Neuronal stem cell (in vitro differentiated cells): ENCODE measurements at places on chromosomes 6 and 20.

DNA sequence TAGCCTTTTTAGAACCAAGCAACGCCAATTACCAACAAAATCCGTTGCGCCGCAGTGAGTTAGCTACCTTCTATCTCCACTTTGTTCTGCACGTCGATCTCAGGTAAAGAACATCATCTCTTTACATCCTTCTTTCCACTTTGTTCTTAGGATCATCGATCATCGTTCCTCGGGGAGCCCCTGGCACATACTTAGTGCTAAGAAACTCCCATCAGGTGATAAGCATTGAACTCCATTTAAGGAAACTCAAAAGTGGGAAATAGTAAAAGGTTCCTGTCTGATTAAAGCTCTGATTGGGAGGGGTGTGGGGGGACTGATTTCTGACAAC is 227.0 kb upstream of the PRSS16 start:
- no peak for DNase-seq
- no peaks in the 10 kb centered on the region for H3K4me1 ChIP-seq
- H3K36me3 ChIP-seq: no peaks in the 10 kb centered on the region

DNA sequence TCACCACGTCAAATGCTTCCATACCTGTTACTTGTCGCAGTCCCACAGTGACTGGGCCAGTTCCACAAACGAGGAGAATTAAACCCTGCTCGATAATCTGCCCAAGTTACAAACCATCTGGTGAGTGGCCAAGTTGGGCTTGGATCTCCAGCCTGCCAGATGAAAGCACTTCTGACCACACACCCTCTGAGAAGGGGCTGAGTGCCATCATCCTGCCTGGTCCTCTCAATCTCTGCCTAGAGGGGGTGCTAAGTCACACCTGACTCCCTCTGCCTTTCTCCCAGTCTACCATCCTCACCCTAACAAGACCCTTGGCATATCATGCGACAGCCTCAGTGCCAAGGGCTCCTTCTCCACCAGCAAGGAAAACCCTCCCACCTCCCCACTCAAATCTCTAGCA is 15.8 kb downstream of the RRP36 start:
- H3K4me1 ChIP-seq: no peaks in the 10 kb centered on the region
- H3K27me3 ChIP-seq: no peaks in the 10 kb centered on the region
- peaks cover 86% of the 10 kb centered on the region for H3K36me3 ChIP-seq

DNA sequence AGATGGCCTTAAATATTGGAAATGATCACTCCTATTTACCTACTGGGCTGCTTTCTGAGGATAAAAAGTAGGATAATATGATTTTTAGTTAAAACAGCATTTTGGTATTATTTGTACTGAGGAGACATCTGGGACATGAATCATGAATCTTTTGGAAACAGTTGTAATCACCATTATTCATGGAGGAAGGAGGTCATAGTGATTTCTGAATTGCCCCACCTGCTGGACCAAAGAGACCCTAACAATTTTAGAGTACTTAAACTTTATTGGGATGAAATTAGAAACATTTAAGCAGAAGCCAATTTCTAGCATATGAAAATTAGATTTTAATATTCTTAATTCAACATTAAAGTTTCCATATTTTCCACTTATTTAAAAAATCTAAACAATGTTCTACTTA is 108.4 kb upstream of the SIM1 start:
- H3K27ac ChIP-seq: no peak overlapping the region
- H3K4me3 ChIP-seq: no peak overlapping the region
- no peaks in the 10 kb centered on the region for H3K27me3 ChIP-seq
- H3K4me1 ChIP-seq: no peaks in the 10 kb centered on the region
- H3K36me3 ChIP-seq: no peaks in the 10 kb centered on the region
- no peak for DNase-seq

- no peak overlapping the region for H3K4me3 ChIP-seq
- H3K4me1 ChIP-seq: peaks cover 8% of the 10 kb centered on the region
- no peaks in the 10 kb centered on the region for H3K36me3 ChIP-seq
- no peak overlapping the region for H3K27ac ChIP-seq
Measured at GRCh38 chr6:45665859-45666258, 288.1 kb upstream of the SUPT3H start.

DNA sequence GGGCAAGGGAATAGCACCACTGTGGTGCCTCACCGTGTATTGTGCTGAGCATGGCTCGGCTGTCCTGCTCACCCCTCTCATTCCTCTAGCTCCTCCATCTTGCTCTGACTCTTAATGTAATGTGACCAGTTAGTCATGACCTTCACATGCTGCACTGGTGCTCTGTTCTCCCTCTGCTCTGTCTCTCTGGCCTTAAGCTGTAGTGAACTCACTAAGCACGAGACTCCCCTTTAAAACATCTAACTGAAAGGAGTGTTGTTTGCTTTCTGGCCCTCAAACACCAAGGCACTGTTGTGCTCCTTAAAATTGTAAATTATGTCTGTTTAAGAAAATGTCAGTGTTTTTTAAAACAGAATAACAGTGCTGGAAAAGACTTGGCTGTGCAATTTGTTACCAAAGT is 140.4 kb downstream of the HDGFL1 start:
- no peak overlapping the region for H3K27ac ChIP-seq
- DNase-seq: no peak
- no peaks in the 10 kb centered on the region for H3K27me3 ChIP-seq
- H3K4me1 ChIP-seq: no peaks in the 10 kb centered on the region
- H3K36me3 ChIP-seq: no peaks in the 10 kb centered on the region

DNA sequence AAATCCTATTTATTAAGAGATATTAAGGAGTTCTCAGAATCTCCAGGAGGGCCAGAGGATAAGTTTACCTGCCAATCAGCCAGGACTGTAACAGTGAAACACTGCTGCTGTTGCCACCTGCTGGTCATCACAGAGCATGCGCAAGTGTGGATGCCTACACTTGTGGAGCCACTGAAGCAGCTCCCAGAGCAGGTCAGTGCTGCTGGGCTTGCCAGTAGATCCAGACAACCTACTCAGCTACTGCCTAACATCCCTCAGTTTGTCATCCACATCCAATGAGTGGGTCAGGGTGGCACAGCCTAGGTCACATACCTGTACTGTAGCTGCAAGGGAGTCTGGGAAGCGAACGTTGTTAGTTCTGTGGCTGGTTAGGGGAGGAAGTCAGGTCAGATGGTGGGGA is 18.3 kb upstream of the NHSL1 start:
- H3K4me1 ChIP-seq: peaks cover 5% of the 10 kb centered on the region
- H3K36me3 ChIP-seq: peaks cover 4% of the 10 kb centered on the region
- no peak for DNase-seq
- no peak overlapping the region for H3K27ac ChIP-seq

GRCh38 chr6:128249429-128249828 is 271.0 kb downstream of the PTPRK start:
- no peaks in the 10 kb centered on the region for H3K27me3 ChIP-seq
- no peak for DNase-seq
- no peaks in the 10 kb centered on the region for H3K4me1 ChIP-seq
- no peak overlapping the region for H3K4me3 ChIP-seq
- no peaks in the 10 kb centered on the region for H3K36me3 ChIP-seq
- H3K27ac ChIP-seq: no peak overlapping the region

DNA sequence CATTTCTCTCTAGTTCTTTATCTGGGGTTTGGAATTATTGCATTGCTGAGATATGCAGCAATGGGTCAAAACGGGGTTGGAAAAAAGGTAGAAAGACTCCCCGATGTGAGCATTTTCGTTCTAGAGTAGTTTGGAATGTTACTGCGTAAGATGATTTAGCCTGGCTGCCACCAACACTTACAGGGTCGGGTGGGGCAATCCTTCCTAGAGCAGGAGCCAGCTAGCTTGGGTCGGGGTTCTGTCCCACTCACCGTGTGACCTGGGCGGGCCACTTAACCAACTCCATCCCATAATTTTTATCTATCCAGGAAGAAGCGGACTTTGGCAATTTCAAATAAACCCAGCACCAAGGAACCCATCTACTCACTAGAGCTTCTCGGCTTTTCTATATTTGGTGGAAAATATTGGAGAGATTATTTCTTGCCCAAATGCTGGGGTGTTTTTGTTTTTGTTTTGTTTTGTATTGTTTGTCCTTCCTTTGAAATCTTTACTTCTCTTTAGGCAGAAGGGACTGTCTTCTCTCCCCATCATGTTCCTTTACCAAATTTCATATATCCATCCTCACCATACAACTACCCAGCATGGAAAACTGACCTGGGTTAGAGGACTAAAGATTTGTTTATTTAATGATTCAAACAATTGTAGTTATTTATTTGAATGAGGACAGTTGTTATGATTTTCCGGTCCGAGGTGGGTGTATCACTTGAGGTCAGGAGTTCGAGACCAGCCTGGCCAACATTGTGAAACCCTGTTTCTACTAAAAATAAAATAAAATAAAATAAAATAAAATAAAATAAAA is 72.4 kb downstream of the GPX5 start:
- no peaks in the 10 kb centered on the region for H3K4me1 ChIP-seq
- H3K36me3 ChIP-seq: no peaks in the 10 kb centered on the region
- no peak for DNase-seq
- peak overlapping the region; percentile 67 for H3K4me3 ChIP-seq
- H3K27ac ChIP-seq: no peak overlapping the region

GRCh38 chr6:11609324-11610071 is 71.9 kb downstream of the TMEM170B start:
- no peak for DNase-seq
- no peak overlapping the region for H3K4me3 ChIP-seq
- H3K36me3 ChIP-seq: no peaks in the 10 kb centered on the region
- H3K27ac ChIP-seq: peak overlapping the region; percentile 18
- H3K27me3 ChIP-seq: no peaks in the 10 kb centered on the region

- no peaks in the 10 kb centered on the region for H3K4me1 ChIP-seq
- no peak for DNase-seq
- H3K4me3 ChIP-seq: no peak overlapping the region
- no peaks in the 10 kb centered on the region for H3K27me3 ChIP-seq
- H3K36me3 ChIP-seq: no peaks in the 10 kb centered on the region
- H3K27ac ChIP-seq: no peak overlapping the region
Measured at GRCh38 chr6:84740385-84740784, 24.0 kb downstream of the TBX18 start.

DNA sequence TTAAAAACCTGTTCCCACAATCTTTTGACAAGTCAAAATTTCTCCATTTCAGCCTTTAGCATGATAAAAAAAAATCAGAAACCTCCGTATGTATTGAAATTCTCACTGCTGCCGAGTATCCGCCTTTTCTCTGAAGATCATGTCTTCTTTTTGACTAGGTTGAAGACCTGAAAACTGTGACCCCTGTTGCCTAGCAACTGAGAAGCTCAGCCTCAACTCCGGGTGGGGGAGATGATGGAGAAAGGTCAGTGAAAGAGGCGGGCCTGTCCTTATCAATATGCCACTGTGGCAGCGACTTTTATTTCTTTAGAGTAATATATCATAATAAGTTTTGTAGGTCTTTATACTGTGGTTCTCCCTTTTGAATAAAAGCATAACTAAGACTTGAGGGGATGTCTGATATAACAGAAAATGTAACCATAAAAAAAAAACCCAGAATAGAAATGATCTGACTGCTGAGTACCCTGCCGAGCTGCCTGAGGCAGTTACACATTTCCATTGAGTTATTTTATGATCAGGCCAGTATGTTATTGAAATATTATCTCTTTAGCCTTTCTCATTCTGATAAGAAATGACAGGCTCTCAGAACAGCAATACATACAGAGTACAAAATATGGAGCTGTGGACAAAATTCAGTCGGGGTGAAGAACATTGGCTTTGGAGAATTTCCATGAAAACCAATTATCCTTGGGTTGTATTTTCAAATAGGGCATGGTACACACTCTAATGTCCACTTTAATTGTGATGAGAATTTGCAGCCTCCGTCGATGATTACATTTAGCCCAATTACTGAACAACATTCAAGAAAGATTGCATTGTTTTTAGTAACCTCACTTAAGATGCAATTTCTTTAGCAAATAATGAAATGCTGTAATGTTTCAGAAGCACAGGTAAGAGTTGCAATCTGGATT is 136.7 kb upstream of the EEF1E1 start:
- peak overlapping the region; percentile 20 for H3K4me3 ChIP-seq
- peak; percentile 26 for DNase-seq
- no peaks in the 10 kb centered on the region for H3K27me3 ChIP-seq
- H3K36me3 ChIP-seq: no peaks in the 10 kb centered on the region

GRCh38 chr6:115728171-115728570 is 332.5 kb downstream of the FRK start:
- H3K36me3 ChIP-seq: no peaks in the 10 kb centered on the region
- no peaks in the 10 kb centered on the region for H3K27me3 ChIP-seq
- no peaks in the 10 kb centered on the region for H3K4me1 ChIP-seq
- H3K4me3 ChIP-seq: no peak overlapping the region
- no peak for DNase-seq
- no peak overlapping the region for H3K27ac ChIP-seq

- H3K4me1 ChIP-seq: no peaks in the 10 kb centered on the region
- no peak for DNase-seq
- no peak overlapping the region for H3K4me3 ChIP-seq
- no peak overlapping the region for H3K27ac ChIP-seq
Measured at GRCh38 chr6:124993327-124993726, 31.1 kb downstream of the RNF217 start.
